Stimulated activated CD4-positive, alpha-beta T cell treated with anti-CD3 and anti-CD28 coated beads, Interleukin-2, amount 100 ng/mL, for 4 hours (primary cell): ENCODE measurements at places on chromosomes 1 and 21.
A peak's percentile ranks its signal among the peaks of the same experiment; 100 is the strongest.

DNA sequence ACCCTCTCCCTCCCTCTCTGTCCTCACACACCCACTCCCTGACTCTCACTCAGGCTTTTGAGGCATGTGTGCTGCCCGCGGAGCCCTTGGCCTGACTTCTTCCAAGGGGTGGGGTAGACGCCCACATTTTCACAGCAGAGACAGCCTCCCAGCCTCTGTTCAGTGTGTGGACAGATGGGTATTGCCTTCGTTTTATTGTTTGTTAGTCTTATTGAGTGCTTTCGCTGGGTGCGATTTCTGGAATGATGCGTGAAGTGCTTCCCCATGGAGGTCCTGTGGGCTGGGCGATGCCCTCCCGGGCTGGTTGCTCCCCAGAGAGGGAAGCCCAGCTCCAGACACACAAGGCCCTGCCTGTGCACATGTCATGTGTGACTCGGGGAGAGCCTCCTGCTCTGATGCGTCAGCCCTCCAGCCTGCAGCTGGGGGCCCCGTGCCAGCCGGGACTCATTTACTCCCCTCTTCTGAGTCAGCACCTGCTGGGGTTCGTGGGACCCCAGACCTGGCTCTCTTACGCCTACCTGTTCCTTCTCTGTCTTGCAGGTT, 14.7 kb downstream of the PDXK start:
- no peak for DNase-seq

GRCh38 chr1:48923116-48923515, 146.4 kb upstream of the BEND5 start:
- no peak for DNase-seq

- DNase-seq, result no peak
Measured at GRCh38 chr1:109954041-109954512, 30.5 kb upstream of the AHCYL1 start.

DNA sequence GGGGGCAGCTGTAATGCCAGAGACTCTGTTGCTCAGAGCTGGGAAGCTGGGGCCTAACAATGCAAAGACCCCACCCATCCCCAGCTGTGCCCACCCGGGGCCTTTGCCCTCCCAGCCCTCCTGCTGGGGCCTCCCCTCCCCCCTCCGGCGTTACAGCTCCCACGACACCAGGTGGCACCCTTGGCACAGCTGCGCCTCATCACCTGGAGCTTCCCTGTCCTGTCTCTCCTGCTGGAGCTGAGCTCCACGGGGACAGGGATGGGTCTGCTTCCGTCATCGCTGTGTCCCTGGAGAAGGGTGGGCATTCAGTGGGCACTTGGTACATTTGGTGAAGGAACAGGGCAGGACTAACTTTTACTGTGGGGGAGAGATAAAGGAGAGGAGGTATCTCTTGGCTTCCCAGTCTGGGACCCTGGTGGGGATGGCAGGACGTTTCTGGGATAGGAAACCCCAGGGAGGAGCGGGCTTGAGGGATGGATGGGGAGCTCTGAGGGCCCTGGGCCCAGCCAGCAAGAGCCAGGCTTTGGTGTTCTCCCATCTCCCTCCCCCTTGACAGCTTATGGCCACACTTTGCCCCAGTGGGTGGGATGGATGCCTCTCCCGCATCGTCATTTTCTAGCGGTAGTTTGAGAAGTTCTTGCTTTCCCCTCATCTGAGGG, 453.2 kb downstream of the PTPRU start:
- DNase-seq, result no peak

DNA sequence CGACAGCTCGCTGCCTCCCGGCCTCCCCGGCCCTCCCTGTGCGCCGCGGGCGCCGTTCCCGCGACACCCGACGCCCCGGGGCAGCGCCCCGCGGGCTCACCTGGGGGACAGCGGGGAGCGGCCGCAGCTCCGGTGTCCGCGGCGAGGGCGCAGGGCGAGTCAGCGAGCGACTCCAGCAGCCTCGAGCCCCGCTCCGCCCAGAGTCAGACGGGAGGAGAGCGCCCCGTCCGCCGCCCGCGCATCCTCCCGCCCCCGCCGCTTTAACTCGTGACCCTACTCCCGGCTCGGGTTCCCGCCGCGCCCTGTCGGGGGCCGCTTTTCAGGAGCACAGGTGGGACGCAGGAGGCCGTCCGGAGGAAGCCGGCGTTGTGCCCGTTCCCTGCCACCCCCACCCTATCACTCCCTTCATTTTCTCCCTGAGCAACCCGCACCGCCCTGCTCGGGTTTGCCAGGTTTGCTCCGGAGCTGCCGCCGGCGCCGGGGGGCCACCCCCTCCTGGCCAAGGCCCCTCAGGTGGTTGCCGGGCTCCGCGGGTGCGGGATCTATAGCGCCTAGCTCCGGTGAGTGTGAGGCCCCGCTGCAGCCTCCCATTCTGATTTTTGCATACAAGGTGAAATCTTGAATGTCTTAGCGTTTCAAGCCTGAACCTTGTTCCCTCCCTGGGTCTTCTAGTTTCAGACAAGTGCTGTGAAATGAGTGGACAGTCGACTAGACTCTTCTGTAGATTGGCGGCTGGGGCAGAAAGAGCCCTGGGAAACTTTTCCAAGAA, at the start of gene MCOLN3:
MCOLN3 (minus strand) TSS at position 205 of the 769 bp plus-strand sequence. CDS start 3,140 bp downstream, outside the sequence.
- DNase-seq, result peak; percentile 39

GRCh38 chr1:71399594-71399993, 318.8 kb upstream of the ZRANB2 start:
- DNase-seq, result no peak

- DNase-seq, result no peak
Measured at GRCh38 chr1:211722277-211723175, 47.1 kb upstream of the NEK2 start.

DNA sequence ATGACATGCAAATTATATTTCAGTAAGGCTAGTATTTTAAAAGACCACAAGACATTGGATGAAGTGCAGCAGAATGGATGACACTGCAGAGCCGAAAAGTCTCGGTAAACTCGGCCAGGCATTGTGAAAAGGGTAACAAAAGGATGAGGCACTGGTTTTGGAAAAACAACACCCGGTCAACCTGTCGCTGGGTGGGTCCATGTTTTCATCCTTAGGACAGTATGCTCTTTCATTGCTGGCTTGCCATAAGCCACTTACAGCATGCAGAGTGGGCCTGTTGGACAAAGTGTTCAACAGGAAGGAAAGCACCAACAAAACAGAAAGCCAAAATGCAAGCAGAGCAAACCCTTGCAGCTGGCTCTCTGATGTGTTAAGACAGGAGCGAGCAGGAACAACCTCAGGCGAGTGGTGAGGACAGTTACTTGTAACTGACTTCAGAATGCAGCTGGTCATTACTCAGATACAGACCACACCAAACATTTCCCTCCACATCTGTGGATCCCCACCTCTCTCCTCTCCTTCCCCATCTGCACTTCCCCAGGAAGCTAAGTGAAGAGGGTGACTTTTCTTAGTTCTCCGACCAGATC, 2.9 kb upstream of the RCAN1 start:
- no peak for DNase-seq
